ENCODE measurements at places on chromosomes 6 and 20.

GRCh38 chr6:41578217-41579087, 32.3 kb downstream of the FOXP4 start:
- DNase-seq, result no peak

DNA sequence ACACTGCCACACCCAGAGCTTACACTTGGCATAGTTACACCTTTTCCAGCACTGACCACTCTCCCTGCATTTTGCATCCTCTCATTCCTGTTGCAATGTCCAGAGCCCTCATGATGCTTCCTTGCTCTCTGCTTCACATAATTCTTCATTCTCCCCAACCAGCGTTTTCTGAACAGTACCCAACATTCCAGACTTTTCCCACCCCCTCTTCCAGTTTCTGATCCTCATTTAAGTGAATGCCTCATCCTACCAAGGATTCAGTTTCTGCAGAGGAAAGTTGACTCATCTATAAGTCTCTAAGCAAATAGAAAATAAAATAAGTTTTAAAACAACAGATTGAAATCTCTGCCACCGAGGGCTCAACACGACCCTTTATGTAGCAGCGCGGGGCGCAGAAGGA, 321.3 kb upstream of the TCF21 start:
- no peak for DNase-seq

GRCh38 chr6:137827411-137827940, 39.6 kb upstream of the TNFAIP3 start:
- no peak for DNase-seq

GRCh38 chr20:49610691-49611538, 43.0 kb upstream of the PTGIS start:
- peak; percentile 71 for DNase-seq

GRCh38 chr6:29520232-29520631, 32.5 kb upstream of the MAS1L start:
- no peak for DNase-seq

GRCh38 chr6:33172688-33173534, 19.4 kb downstream of the COL11A2 start:
- peak; percentile 47 for DNase-seq

GRCh38 chr20:62958388-62959100, 6.0 kb downstream of the SLC17A9 start:
- DNase-seq, result no peak

DNA sequence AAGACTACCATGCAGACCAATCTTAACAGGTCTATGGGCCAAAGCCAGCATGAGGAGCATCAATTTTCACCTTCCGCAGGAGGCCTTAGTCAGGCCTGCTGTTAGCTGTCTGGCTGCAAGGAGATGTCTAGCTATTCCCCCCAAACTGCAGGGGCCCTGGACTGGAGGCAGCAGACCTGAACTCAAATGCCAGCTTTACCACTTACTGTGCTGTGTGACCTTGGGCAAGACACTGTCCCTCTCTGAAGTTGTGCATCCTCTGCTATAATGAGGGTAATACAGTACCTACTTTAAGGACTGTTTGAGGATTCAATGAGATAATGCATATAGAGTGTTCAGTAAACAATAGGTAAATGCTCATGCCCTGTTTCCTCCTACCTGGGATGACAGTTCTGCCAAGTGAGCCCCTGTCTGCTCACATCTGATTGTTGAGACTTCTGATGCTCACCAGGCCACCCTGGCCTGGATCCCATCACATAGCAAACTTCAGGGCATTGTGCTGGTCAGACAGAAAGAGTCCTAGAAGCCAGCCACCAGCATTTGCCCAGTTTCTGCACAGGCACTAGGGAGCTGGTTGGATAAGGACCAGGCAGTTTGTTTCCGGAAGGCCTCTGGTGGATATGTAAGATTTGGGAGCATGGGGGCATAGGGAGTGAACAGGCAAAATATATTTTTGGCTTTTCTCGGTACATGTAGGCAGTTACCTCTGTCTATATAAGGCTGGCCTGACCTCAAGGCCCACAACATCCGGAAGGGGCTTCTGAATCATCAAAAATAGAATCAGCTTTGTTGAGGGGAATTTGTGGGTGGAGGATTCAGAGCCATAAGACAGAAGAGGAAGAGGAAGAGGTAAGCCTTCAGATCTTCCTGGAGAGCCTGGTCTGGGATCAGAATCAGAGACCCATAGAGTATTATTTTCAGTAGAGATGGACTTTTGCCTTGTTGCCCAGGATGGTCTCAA, 2.3 kb upstream of the OCSTAMP start:
- DNase-seq, result peak; percentile 46

- DNase-seq, result no peak
Observed at GRCh38 chr6:34571388-34571787, 15.3 kb upstream of the SPDEF start.

GRCh38 chr20:57539889-57540288, 14.9 kb upstream of the CTCFL start:
- DNase-seq, result no peak

- no peak for DNase-seq
Observed at GRCh38 chr6:2274981-2275891, 29.8 kb upstream of the GMDS start.

GRCh38 chr20:21665687-21666446, 39.6 kb upstream of the PAX1 start:
- DNase-seq, result no peak

DNA sequence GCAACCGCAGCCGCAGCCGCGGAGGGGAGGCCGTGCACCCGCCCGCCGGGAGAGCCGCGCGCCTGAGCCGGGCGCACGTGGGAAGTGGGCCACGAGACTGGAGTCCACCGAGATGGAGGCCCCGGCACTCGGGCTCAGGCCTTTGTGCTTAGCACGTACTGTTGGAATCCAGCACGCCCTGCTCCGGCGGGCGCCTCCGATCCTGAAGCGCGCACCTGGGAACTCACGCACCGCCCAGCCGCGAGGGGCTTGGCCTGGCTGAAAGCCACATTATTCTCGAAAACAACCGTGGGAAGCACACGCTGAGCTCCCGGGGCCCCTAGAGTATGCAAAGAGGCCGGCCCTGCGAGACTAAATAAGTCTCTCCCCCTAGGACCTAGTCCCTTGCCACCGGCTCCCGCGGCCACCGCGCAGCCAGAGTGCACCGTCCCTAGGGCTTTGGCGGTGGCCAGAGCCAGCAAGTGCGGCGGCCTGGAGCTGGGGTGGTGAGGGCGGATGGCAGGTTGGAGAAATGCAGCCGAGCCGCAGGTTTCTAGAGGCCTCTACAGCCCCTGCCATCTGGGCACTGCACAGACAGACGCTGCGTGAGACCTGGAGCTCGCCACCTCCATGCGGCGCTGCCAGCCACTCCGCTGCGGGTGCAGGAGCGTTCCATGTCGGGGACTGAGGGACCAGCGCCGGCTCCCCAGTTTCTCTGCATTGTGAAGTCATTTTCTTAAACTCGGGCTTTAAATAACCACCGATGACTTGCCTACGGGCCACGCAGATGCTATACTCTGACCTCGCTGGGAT, 42.0 kb upstream of the LY86 start:
- DNase-seq, result no peak

GRCh38 chr20:47019121-47019824, 124.6 kb downstream of the EYA2 start:
- DNase-seq, result no peak

DNA sequence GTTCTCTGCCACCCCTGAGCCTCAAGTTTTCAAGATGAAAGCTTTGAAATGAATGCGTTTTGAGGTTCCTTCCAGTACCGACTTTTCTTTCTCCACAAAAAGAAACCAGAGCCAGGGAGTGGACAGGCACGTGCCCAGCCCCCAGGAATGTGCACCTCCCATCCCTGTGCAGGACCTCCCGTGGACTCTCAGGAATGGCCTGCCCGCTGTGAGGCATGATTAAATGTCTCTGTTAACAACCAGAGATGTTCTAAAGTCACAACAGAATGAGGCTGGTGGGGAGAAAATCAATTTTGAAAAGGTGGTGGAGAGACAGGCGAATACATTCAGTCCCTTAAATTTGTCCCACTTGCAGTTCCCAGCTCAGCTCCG, 1.5 kb downstream of the TGM3 start:
- DNase-seq, result no peak

GRCh38 chr6:116872771-116873170, 4.3 kb upstream of the RFX6 start:
- DNase-seq, result no peak

DNA sequence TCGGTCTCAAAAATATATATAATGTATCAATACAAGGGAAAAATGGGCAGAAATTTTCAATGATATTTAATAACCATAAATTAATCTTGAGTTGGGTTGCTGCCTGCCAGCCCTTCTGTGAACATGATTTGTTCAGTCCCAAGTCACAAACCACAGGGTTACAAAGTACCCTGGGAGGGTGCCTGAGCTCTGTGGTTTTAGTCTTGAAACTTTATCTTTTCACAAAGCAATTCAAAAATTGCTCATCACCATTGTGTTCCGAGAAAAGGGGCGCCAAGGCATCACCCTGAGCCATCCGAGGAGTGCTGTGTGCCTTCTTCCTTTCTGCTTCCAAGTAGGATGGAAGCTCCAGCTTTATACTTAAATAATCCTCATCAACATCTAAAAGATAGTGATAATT, 141.6 kb upstream of the AKAP12 start:
- DNase-seq, result no peak

DNA sequence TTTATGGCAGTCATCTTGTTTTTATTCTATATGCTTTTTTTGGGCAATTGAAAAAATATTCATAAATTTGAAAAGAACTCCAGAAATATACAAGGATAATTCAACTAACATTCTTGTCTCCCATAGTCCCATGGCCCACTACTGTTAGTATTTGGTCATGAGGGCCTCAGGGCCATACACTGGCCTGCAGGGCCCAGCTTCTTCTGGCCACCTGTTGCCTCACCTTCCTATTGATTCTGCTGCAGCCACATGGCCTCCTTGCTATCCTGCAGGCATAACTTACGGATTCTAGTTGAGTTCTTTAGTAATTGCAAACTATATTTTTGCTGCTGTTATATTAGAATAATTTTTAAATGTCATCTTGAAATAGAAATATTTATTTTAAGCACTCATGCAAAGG, 72.6 kb downstream of the SCAND1 start:
- no peak for DNase-seq

- DNase-seq, result no peak
Observed at GRCh38 chr6:161676586-161676985, 402.7 kb upstream of the AGPAT4 start.

- no peak for DNase-seq
Observed at GRCh38 chr20:17558154-17558940, 11.5 kb upstream of the DSTN start.

DNA sequence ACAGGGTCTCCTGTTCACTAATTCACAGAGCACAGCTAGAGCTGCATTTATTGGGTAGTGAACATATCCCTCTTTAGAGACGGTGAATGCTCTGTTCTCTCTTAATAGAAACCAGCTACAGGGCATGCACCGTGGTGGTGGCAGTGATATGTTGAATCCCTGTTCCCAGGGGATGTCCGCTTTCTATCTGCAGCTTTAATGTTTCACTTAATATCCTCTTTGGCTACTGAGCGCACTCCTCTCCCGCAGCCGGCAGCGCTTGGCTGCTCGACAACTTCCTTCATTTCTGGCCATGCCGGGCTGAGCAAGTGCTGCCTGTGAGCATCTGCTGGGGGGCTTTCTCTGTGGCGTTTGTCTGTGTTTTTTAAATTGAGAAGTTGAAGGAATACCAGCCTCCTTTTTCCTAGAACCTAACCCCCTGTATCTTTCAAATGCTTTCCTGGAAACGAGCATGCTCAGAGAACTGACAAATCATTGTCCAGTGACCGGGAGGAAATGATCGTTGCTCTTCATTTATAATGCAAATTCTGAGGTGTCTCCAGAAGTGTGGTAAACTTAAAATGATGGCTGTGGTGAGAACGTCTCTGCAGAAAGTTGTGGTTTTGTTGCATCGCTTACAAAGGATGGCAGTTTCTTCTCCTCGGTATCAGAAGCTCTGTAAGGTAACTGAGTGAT, 297.9 kb downstream of the UTRN start:
- peak; percentile 18 for DNase-seq

GRCh38 chr6:36116943-36117342, 13.4 kb upstream of the MAPK13 start:
- DNase-seq, result no peak

Data from GM18507 (cell line).